Stimulated activated CD8-positive, alpha-beta memory T cell treated with anti-CD3 and anti-CD28 coated beads, Interleukin-15, amount 100 ng/mL, for 48 hours (primary cell): ENCODE measurements at places on chromosomes 16 and 17.

- no peak for DNase-seq
Measured at GRCh38 chr16:346587-346986, 5.9 kb downstream of the AXIN1 start.

DNA sequence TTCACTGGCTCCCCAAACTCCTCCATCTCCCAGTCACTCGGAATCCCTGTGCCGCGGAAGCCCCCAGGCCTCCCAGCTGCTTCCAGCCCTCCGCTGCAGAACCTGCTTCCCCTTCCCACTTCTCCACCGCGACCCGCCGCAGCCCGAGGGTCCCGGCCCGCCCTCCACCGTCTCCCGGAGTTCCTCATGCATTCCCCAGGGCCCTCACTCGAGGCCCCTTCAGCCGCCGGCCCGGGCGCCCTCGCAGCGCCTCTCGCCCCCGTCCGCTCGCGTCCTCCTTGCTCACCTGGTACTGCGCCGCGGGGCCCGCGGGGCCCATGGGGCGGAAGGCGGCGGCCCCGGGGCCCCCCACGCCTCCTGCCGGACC, 329 bp downstream of the SMARCD2 start:
- no peak for DNase-seq

- DNase-seq, result no peak
Measured at GRCh38 chr17:72034000-72034399, 86.8 kb upstream of the SOX9 start.

DNA sequence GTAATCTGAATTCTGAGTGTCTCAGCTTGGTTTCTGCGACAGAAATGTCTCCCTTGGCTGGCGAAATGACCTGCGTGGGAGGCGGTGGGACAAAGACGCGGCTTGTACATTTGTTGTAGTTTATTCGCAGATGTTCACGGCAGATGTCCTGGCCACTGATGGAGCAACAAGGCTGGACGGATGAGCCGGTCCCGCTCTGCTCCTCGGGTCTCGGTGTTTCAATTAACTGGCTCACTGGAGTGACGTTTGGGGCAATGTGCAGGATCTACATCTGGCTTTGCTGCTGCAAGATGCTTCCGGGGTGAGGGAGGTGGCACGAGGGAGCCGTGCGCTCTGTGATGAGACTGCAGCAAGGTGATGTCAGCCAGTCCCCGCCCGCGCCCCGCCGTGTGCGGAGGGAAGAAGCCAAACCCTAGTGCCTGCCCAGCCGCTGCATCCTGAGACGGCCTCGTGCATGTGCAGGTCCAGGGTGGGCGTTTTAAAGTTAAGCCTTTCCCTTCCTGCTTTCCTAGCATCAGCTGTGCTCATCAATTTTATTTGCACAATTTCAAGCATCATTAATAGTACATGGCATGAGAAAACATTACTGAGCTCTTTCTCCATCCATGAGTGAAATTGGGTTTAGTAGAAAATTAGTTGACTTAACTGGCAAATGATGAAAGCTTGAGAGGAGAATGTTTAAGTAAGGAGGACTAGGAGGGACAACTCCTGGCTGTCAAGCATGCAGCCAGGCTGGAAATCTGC, 44.4 kb downstream of the MGAT5B start:
- no peak for DNase-seq

GRCh38 chr16:59048876-59049275, 314.8 kb upstream of the GOT2 start:
- DNase-seq, result no peak

DNA sequence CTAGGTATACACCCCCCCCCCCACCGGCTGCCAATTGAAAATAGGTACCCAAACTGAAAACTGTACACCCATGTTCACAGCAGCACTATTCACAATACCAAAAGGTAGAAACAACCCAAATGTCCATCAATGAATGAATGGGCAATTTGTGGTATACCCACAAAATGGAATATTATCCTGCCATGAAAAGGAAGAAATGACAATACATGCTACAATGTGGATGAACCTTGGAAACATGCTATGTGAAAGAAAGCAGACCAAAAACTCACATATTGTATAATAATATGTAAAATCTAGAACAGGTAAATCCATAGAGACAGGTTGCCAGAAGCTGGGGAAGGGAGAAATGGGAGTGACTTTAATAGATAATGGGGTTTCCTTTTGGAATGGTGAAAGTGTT, 417.5 kb downstream of the UTP18 start:
- no peak for DNase-seq

- no peak for DNase-seq
Measured at GRCh38 chr17:83055911-83056582, 23.4 kb upstream of the METRNL start.

DNA sequence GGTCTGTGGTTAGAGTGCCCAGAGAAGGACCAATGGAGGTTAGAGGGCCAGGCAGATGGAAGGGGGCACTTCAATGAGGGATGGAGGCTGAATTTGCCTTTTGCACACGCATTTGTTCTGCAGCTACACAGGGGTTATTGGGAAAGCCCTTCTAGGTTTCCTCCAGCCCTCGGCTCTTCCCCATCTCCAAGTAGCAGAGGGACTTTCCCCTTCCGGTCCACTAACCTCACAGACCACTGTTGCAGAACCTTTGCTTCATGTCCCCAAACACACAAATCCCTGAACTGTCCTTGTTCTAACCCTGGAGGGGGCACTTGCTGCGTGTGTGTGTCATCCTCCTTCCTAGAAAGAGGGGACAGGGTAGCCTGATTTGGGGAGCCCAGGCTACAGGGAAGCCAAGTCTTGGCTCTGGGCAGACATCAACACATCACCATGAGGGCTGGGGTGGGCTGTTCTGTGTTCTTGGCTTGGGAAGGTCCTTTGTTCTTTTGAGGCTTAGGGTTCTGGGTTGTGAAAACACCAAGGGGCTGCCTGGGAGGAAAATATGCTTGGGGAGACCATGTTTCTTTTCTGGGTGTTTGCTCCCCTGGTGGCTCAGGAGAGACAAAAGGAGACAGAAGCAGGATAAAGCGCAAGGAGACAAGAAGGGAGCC, 7.3 kb upstream of the NR1D1 start:
- no peak for DNase-seq

DNA sequence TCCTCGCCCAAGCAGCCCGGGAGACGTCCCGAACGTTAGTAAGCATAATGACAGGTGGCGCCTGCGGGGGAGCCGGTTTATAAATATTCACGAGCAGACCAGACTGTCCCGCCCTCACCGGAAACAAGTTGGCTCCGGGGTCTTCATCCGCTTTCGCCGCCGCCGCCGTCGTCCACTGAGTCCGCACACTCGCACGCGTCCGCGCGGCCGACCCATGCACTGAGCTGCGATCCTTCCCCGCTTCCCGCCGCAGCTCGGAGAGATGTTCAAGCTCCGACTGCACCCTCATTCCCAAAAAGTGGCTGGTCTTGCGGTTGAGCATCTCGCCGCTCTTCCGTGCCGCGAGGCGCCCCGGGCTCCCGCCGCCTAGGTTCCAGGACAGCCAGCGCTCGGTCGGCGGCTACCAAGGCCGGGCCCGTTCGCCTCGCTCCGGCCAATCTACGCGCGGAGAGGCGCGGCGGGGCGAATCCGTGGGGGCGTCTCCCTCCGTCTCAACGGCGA, 385 bp downstream of the CFAP119 start:
- DNase-seq, result peak; percentile 44

DNA sequence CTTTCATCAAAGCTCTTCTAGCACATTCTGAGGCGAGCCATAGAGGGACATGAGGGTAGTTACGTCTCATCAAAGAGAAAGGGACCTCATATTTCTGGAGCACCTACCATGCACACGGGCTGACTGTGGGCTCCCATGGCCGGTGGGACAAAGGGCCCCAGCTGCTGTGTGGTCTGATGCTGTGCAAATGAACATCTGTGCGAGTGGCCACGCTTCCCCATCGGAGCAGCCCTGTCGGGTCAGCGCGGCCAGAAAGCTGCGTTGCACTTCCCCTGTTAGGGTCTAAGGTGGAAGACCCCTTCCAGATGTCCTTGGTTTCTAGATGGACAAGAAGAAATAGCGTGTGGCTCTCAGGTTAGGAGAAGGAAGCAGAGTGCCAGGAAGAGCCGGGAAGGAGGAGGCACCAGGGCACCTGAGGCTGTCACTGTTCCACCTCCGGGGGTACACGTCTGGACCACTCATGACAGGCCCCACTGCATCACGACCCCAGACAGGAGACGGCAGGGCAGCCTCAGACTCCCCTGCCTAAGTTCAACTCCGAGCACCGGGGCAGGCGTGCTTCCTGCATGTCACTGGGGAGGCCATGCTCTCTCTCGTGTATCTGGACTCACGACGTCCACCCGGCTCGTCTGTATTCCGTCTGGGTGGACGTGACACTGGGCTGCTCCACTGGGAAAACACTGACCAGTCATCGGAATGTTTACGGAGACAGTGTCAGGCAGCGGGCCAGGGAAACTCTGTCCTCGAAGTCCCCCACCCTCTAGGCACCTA, 8.5 kb upstream of the BAIAP2 start:
- no peak for DNase-seq

- no peak for DNase-seq
Measured at GRCh38 chr16:50479771-50480170, 68.4 kb upstream of the NKD1 start.

- DNase-seq, result no peak
Measured at GRCh38 chr16:787321-787966, 737 bp downstream of the RPUSD1 start.

GRCh38 chr16:69270831-69271230, 40.3 kb upstream of the VPS4A start:
- no peak for DNase-seq

GRCh38 chr16:54284319-54284930, 2.2 kb downstream of the IRX3 start:
- no peak for DNase-seq

- no peak for DNase-seq
Measured at GRCh38 chr17:16068323-16068722, 68.7 kb downstream of the TTC19 start.

DNA sequence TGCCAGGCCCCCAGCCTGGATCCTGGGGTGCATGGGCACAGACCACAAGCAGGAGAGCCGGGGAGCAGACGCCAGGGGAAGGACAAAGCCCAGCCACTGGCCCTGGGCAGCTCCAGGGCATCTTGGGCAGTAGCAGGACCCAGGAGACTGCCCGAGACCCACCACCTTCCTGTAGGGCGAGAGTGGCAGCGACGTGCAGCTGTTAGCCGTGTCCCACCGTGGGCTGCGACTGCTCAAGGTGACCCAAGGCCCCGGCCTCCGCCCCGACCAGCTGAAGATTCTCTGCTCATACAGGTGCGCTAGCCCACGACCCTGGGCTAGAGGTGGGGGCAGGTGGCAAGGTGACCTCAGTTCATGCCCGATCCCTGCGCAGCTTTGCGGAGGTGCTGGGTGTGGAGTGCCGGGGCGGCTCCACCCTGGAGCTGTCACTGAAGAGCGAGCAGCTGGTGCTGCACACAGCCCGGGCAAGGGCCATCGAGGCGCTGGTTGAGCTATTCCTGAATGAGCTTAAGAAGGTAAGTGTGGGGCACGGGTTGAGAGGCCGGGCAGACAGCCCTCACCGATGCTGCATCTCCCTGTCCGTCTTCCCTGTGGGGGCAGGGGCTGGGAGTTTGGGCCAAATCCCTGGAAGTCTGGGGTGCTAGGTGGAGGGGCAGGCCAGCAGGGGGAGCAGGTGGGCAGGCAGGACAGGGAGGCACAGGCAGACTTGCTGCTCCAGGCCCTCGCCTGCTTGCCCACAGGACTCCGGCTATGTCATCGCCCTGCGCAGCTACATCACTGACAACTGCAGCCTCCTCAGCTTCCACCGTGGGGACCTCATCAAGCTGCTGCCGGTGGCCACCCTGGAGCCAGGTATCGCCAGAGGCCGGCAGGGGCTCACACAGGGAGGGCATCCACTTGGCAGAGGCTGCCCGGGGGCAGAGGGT, 13.5 kb upstream of the SMIM5 start:
- no peak for DNase-seq

DNA sequence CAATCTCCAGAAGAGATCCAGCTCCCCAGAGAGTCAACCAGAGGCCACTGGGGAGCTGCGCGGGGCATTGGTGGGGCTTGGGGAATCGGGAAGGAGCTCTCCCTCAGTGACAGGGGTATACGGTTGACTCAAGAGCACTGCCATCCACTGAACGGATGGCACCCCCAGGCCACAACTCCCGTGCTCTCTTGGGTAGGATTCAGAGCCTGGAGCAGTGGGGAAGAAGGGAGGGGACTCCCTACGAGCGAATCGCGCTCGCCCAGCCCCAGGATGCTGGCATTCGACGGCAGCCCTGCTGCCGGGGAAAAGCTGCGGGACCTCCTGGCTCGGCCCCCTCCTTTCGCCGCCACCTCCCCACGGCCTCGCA, 473 bp upstream of the TPPP3 start:
- no peak for DNase-seq

DNA sequence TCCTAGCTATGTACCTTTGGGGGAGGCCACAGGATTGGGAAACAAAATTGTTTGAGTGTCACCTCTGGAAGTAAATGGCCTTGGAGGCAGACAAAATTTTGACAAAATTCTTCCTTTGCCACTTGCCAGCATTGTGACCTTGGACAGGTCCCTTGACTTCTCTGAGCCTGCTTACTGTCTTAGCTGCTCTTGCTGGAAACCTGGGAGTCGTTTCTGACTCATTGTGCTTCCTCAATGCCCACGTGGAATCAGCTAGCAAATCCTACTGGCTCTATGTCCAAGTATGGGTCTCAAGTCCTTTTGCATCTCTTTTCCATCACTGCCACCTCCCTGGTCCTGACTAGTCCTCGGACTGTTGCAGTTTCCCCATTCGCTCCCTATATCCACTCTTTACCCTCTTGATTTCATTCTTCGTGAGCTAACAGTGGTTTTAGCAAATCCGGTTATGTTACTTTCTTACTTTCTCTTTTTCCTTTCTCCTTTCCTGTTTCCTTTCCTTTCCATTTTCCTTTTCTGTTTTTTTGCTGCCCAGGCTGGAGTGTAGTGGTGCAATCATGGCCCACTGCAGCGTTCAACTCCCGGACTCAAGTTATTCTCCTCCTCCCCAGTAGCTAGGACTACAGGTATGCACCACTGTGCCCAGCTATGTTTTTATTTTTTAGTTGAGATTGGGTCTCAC, 68.1 kb upstream of the LGALS9 start:
- DNase-seq, result no peak

DNA sequence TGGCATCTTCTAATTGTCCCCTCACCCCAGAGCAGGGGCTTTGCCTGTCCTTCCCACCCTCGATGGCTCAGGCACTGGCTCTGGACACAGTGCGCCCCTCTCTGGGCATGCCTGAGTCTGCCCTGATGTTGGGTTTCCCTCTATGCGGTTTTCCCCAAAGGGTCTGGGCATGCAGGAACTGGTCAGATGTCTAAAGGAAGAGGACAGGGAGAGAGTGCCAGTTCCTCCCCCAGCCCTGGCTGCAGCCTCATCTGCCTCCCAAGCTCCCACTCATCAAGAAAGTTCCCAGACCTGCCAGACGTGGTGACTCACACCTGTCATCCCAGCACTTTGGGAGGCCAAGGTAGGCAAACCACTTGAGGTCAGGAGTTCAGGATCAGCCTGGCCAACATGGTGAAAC, 41.3 kb upstream of the PABPN1L start:
- DNase-seq, result no peak

DNA sequence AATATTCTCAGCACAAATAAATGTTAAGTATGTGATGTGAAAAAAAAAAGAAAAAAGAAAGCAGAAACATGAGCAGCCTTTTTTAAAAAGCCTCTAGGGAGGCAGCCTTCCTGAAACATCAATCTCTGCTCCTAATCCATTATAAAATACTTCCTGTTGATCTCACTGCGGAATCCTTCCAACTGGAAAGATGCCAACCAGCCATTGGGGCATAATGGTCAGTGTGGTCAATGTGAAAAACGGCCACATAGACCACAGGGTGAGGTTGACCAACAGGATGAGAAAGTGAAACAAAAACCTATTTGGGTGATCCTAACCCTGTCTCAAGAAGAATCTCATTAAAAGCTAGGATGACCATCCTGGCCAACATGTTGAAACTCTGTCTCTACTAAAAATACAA, 26.1 kb upstream of the ABCA8 start:
- DNase-seq, result no peak
